ENCODE measurements at places on chromosomes 1 and 21.

- DNase-seq = no peak
These were observed 451.1 kb downstream of the RWDD3 start for GRCh38 chr1:95685081-95685480.

GRCh38 chr1:186628910-186629309 lies 51.3 kb downstream of the PTGS2 start:
- no peak for DNase-seq

- no peak for DNase-seq
These were observed 60.8 kb downstream of the ZNF684 start for GRCh38 chr1:40592107-40592803.

DNA sequence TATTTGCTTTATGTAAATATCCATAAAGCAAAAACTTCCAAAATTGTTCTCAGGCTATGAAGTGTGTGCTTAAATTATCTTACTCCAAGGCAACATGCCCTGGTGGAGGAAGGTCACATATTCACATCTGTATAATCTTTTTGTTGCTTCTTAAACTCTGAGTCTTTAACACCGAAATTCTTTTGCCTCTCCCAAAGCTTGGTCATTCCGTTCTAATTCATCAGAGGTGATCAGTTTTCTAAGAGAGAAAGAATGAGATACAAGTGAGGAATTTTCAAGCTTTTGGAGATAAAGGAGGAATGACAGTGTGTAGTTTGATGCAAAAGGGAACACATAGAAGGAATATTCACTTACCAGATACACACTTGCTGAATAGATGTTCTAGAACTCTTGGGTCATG lies 561.7 kb downstream of the LTN1 start:
- no peak for DNase-seq

GRCh38 chr21:42051788-42052187 lies 19.3 kb upstream of the UMODL1 start:
- no peak for DNase-seq

Measured in NCI-H187 (cell line).